ENCODE measurements at places on chromosomes 2 and 18. TPM values are rescaled to one million over a fixed set of nuclear protein-coding genes. Genes with fewer than 3 reads are reported as not detected.

SNTG2 gene
- 0.79 TPM for total RNA-seq

DNA sequence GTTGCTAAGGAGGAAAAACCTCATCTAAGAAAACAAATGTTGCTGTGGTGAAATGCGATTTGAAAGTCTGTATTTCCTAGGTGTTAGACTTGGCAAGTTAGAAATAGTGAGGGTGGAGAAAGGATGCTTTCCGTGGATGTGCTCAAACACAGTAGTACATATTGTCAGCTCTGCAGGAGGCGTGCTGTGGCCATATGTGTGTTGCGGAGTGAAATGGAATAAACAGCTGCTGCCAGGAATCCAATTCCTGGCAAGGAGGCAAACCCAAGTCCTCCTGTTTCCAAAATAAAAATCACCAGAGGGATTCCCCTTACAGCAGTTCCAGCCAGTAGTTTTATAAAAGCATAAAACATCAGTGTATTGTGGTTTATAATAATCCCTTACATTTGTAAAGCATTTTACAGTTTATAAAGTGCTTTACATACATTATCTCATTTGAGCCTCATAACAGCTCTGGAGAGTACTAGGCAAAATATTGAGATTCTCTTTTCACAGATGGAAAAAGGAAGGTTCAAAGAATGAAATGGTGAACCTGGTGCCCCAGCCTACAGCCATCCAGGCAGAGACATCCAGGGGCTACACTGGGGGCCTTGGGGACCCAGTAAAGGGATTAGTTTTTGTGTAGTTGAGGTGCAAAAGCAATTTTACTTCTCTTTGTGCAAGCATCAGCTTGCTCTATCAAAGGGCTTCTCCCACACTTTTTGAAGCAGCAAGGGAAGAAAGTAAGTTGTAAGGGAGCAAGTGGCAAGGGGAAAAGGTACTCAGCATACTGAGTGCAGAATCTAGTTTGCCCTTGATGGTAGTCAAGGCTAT is 206.0 kb downstream of the AGPS start:
- no peak for DNase-seq

GRCh38 chr2:98730053-98730706 is 752 bp downstream of the MGAT4A start:
- DNase-seq, result peak; percentile 52

DNA sequence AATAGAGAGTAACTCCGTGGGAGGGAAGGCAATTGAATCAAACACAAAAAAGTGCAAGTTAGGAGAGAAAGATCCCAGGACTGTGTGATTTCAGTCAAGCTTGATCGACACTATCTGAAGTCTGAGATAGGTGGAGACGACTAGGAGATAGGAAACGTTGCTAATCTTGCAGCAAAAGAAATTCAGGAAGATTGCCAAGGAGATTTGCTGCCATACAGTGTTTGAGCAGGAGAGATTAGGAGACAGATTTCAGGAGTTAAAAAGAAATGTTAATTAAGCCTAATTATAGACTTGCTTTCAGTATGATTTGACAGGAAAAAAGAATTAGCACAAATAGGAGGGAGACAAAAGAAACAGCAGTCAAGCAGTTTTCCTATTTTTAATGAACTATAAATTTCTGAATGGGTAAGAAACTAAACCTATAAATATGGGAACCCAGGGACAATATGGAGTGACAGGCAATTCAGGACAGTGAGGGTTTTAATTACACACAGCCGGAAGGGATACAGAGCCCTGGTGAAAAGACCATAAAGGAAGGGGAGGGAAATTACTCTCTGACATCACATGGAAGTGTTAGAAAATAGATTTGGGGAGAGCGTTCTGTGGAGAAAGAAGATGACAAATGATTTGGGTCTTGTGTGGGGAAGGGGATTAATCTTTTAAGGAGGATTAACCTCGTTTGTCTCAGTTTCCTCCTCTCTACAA is 72.6 kb downstream of the SUCLG1 start:
- DNase-seq, result no peak

DNA sequence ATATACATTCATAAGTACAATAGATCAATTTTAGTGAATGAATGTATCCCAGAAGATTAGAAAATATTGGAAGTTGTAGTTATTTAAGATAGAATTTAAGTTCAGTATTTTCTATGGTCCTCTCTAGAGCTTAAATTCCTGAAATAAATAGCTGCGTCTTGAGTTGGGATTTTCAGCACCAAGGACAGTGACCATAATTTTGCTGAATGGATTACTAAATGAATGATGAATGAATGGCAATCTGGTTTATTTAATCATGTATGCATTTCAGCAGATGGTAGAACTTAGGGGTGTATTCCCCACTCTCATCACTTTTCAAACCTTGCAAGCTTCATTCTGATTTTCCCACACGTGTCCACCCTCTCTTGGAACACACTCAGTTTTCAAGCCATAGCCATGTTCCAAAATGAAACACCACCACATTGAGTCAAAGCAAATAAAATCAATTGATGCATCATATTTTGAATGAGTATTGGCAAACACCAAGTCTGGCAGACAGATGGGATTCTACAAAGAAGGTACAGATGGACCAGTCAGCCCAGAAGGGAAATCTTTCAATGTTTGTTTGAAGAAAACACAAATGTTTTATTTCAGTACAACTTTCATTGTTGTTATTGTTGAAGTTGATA is 362.2 kb upstream of the NXPH2 start:
- peak; percentile 35 for DNase-seq

GBX2 gene
- 2.0 TPM for total RNA-seq
